Pulmonary artery endothelial cell (primary cell): ENCODE measurements at places on chromosomes 7 and 10. TPM values are rescaled to one million over a fixed set of nuclear protein-coding genes. Genes with fewer than 3 reads are reported as not detected.

Gene ZNF32
- 21.0 and 24.6 TPM in 2 replicates for total RNA-seq

- DNase-seq: no peak
Observed at GRCh38 chr10:43294892-43295291, 28.0 kb upstream of the RASGEF1A start.

GRCh38 chr10:114102256-114102655, 58.6 kb downstream of the ADRB1 start:
- no peak for DNase-seq

- DNase-seq: no peak
Observed at GRCh38 chr10:82910301-82910700, 1035.3 kb downstream of the NRG3 start.

DNA sequence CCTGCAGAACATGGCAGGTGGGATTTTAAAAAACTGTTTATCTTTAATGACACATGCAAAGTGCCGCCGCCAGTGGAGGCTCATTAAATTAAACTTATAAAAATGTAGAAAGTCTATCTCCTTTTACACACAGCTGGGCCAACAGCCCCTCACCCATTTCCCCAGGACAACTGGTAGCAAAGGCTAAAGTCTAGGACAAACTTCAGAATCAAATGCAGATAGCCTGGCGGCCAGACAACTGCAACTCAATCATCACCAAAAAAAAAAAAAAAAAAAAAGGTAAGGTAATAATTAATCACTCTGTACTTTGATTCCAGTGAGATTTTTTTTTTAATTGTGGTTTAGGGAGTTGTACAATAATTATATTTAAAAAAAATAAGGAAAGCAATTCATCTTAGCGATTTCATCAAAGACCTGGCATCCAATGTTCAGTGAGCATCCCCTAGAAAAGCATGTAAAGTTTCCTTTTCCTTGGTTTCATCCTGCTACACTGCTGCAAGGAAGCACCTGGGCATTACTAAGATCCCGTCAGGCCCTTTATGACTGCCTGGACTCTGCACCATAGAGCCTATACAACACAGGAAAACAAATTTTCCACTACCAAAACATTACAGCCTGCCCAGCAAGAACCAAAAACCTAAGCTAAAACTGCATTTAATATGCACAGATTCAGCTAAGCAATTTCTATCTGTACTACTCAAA, 98.5 kb downstream of the GRB10 start:
- peak; percentile 75 for DNase-seq

DNA sequence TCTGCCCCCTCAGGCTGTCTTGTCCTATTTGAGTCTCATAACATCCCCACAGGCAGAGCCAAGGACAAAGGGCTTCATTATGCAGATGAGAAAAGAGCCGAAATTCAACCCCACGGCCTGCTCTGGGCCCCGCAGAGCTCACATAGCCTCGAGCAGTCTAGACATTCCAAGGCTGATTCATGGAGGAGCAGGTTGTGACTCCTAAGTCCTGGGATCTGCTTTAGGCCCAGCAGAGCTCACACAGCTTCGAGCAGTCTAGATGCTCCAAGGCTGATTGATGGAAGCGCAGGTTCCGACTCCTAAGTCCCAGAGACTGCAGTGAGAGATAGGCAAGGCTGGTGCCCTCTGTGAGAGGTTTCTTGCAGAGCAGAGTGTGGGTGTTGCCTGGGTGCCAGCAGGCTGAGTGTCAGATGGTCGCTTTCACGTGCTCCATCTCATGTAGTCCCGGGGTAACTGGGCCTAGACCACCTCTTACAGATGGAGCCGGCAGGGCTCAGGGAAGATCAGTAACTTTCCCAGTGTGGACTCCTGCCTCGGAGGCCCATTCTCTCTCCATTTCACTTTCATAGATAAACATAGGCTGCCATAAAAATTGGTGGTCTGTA, 436.1 kb upstream of the FOXK1 start:
- DNase-seq: no peak
